Left lung (tissue), 14 donors: ENCODE measurements at places on chromosomes 16 and 17. TPM values are rescaled to one million over a fixed set of nuclear protein-coding genes. Genes with fewer than 3 reads are reported as not detected.

GRCh38 chr17:72702136-72702735 lies 390.3 kb downstream of the SLC39A11 start:
- no peak for DNase-seq

The DNAAF8 gene
- 1.2 TPM for total RNA-seq

- DNase-seq: no peak
Observed at GRCh38 chr16:88526008-88526905, 43.9 kb upstream of the ZC3H18 start.

DNA sequence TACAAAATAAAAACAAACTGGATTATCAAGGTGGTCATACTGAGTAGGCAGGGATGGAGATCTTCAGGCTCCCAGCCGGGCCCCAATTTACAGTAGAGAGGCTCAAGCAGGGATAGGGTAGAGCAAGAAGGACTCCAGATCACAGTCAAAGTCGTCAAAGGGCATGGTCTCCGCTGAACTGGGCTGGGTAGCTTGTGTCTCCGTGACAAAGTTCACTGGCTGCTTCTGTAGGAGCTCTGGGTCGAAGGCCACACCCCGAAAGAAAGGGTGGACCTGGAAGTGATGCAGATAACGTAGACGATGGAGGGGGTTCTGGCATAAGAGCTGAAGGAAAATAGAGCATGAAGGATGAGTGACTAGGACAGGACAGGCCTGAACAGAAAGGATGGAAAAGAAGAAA lies 3.6 kb downstream of the RSKR start:
- no peak for DNase-seq

The KRT12 gene
- total RNA-seq: not detected

- DNase-seq: no peak
Observed at GRCh38 chr17:41518031-41518430, 659 bp downstream of the KRT15 start.

- DNase-seq: peak; percentile 45
Observed at GRCh38 chr16:50719401-50720337, 22.2 kb upstream of the CYLD start.

The TEKT1 gene
- total RNA-seq: 4.9 TPM

DNA sequence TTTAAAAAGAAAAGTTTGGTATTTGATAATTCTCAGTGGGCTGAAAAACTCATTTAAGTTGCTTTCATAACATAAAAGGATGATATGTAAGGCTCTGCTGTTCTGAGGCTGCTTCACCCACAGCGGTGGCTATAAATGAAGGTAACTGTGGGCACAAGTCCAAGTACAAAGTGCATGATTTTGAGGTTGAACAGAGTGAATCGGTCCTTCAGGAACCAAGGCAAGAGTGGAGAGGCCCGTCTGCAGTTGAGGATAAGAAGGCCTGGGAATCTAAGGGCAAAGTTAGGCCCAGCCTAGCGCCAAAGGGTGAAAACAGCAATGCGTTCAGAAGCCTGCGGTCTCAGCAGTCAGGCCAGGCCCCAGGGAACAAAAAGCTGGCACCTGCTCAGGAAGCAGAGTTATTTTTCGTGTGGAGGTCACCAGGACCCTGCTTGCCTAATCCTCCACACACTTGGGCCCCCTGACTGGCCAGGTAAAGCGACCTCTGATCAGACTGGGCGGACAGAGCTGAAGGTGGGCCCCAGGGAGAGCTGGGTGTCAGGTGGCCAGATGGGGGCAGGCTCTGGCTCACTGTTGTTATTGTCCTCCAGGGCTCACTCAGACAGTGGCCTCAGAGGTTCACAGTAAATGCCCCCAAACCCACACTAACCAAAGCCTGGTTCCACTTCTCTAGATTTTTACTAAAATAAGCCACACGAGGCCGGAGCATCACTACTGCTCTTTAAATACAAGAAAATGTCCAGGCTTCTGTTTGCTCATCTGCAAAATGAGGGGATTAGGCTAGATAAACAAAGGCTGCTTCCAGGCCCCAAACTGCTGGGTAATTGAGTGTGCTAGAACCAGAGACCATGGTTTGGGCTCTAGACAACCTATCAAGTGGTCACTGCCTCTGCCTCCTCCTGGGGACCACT lies 46.5 kb downstream of the TEX2 start:
- no peak for DNase-seq

DNA sequence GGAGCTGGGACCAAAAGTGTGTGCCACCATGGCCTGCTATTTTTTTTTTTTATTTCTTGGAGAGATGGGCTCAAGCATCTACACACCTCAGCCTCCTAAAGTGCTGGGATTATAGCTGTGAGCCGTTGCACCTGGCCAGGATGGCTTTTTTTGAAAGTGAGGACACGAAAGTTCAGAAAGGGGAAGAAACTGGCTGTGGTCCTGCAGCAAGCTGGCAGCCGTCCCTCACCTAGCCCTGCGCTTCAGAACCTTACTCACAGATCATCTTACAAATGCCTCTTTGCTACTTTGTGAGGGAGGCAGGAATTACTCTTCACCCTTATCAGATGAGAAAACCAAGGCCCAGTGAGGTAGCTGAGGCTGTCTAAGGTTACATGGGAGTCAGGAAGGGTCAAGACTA lies 4.5 kb upstream of the PPY start:
- no peak for DNase-seq

The ZP2 gene
- total RNA-seq: not detected

GRCh38 chr16:11996433-11997330 lies 20.1 kb downstream of the SNX29 start:
- no peak for DNase-seq

The OR1F1 gene
- total RNA-seq: not detected

GRCh38 chr17:68603027-68603426 lies 1.9 kb upstream of the FAM20A start:
- DNase-seq: no peak

The C1QTNF8 gene
- not detected for total RNA-seq

DNA sequence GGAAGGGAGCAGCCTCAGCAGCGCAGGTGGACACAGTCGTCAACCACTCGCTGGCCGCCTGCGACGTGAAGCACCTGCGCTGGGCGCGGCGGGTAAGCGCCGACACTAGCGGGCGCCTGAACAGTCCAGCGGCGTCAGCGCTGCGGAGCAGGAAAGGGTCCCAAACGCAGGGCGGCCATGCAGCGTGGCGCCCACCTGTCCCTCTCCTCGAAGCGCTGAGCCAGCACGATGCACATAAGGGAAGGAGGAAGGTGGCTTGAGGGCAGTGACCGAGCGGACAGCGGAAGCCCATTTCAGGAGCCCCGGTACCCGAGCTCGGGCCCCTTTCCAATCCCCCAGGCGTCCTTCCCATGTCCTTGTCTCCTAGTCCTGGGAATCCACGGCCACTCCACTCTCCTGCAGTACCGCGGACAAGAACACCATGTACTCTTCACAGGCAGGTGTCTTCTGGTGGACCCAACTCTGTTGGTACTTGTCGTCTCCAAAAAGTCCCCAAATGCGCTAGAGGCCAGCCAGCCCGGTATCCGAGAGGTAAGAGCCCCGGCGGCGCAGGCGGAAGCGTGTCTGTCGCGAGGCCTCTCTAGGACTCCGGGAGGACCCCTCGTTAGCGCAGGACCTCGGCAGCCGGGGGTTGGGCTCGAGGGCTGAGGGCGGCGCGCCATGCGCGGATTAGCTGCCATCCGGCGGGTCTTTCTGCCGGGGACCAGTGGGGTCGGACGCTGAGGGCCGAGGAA lies 14.4 kb downstream of the ZNF232 start:
- DNase-seq: peak; percentile 87

DNA sequence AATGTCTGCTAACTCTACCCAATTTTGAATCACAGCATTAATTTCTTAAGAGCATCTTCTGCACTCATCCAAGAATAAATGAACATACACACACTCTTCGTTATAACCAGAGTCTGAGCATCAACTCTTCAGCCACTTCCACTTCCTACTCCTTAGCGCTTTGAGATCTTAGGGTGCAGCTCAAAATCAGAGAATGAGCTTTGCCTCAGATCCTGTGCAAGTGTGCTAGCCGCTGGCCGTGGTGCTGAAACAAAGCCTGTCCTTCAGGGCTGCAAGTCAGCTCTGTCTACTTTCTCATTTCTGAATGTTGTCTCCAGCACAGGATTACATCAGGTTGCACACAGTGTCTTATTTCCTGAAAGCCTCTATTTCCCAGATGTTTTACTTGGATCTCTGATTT lies 165.4 kb downstream of the AIPL1 start:
- peak; percentile 45 for DNase-seq

DNA sequence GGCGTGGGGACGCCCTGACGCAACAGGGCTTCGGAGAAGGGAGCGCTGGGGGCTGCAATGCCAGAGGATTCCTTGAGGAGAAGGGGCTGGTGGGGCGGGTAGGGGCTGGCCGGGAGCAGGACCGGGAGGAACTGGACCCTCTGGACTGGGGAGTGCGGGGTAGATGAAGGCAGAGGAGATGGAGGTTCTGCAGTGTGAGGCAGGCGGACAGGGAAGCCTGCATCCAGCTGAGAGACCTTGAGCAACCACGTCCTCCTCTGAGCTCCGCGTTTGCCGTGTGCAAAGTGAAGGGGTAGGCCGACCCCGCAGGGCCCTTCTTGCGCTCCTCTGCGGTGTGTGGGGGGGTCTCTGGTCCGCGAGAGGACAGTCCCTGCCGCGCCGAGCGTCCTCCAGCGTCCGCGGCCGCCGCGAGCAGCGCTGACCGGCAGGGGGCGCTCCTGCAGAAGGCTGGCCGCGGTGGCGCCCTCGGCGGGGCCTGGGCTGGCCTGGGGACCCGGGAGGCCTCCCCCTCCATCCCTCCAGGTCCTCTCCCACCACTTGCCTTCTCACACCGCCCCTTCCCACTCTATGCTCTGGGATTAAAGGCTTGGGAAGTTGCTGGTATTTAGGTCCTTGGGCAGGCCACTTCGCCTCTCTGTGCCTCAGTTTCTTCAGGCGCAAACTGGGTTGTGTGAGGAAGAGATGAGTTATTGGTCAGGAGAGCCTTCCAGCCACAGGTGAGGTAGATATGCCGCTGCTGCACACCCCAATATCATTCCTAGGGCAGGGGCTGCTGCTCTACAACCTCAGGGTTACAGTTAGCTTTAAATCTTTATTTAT lies 9.6 kb upstream of the WNT9B start:
- peak; percentile 84 for DNase-seq

GRCh38 chr16:12182212-12182611 lies 205.7 kb downstream of the SNX29 start:
- DNase-seq: no peak

The CHAD gene
- 0.21 TPM for total RNA-seq

DNA sequence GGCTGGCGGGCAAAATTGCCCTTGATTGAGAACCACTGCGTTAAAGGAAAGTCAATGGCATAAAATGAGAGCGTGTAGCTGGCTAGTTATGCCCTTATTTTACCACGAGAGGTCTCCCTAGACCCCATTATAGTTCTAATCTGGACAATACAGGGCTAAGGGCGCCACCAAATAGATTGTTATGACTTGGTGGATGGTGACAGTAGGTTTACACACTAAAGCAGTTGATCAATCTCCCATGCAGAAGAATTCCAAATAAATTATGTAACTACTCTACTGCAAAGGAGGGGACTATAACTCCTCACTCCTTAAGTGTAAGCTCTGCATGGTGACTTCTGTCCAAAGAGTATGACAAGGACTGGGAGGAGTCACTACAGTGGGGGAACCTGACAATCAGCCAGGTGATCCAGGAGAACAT lies 20.4 kb upstream of the YPEL2 start:
- DNase-seq: no peak

DNA sequence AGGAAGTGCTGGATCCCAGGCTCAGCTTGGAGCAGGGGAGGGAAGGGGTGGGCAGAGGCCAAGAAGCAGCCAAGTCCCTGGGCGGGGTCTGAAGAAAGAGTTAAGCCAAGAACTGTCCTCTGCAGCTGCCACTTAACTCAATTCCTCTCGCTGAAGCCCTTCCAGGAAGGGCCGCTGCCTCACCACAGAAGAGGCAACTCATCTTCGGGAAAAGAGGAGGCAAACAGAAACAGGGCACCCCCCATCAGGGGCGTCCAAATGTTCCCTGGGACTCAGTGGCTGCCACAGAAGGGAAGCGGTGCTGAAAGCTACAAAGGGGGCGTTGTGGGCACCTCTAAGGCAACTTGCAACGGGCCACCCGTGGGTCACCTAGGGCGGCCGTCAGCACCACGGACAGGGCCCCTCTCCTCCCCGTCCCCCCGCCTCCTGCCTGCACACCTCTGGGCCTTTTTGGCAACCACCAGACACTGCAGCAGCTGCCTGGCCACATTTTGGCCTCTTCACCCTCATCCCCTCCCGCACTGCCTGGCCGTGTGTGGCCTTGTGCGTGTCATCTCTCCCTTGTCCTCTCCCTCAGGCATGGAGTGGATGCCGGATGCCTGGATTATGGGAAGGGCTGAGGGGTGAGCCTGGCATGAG lies 2.5 kb downstream of the TLCD3B start:
- no peak for DNase-seq

DNA sequence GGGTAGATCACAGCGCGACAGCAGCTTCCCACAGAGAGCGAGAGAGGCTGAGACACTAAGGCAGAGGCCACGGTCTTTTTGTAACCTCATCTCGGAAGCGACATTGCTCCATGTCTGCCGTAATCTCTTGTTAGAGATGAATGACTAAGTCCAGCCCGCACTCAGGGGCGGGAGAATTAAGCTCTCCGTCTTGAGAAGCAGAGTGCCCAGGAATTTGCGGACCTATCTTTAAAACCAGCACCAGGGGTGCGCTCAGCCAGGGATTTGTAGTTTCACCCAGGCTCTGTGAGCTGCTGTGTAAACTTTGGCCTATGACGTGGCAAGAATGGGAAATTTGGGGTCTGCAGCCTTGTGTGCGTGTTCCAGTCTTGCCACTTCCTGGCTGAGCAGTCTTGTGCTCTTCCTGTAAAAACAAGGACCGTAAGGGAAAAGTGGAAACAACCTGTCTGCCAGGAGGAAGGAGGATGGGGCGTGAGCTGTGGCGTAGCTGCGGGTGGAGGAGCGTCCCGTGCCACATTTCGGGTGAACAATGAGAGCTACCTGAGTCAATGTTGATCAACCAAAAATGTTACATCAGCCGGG lies 16.0 kb upstream of the JPH3 start:
- no peak for DNase-seq

The GNG13 gene
- not detected for total RNA-seq

The PPP1R1B gene
- 10.6 TPM for total RNA-seq

The NLE1 gene
- total RNA-seq: 15.3 TPM
